Suprapubic skin (tissue), 4 donors: ENCODE measurements at places on chromosomes 2 and 18.

DNA sequence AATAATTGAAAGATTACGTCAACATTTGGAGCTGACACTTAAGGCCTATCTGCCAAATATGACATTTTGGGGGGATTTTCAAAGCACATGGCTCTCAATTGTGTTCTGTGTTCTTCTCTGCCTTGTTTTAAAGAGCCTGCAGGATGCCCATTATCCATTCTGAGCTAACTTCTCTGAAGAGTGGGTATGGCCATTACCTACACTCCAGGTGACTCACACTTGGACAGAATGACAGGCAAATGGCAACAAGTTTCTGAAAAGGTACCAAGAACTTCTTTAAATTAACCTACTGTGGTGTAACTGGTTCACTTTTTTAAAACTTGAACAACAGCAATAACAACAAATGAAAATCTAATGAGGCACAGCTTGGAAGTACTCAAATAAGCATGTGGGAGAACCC lies 834.9 kb upstream of the SLC39A10 start:
- DNase-seq, result no peak

- DNase-seq, result no peak
These were observed 381.3 kb downstream of the SOX11 start for GRCh38 chr2:6073191-6074088.

GRCh38 chr18:38067821-38068220 lies 502.2 kb upstream of the CELF4 start:
- DNase-seq, result no peak

- peak; percentile 52 for DNase-seq
These were observed 18.4 kb upstream of the NFATC1 start for GRCh38 chr18:79377187-79377891.

DNA sequence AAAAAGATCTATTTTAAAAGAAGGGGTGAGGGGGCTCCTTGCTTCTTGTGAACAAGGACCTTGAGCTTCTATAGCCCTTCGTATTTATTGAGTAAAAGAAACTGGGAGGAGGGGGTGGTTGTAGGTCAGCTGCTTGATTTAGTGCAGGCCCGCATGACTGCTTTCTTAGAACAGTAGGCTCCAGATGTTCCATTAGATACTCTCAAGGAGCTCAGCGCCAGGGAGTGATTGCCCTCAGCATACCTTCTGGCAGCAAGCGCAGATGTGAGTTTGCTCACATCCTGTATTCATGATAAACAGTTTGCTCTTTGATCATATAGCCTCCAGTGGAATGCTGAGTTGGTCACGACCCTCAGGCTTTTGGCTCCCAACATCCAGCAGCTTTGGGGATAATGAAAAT lies 108.9 kb upstream of the XPO1 start:
- DNase-seq, result no peak

- DNase-seq, result no peak
These were observed 2.8 kb downstream of the NTSR2 start for GRCh38 chr2:11667194-11667593.

GRCh38 chr18:59861009-59861408 lies 38.8 kb upstream of the PMAIP1 start:
- DNase-seq, result no peak

GRCh38 chr18:12162786-12163185 lies 69.1 kb downstream of the ANKRD62 start:
- no peak for DNase-seq

DNA sequence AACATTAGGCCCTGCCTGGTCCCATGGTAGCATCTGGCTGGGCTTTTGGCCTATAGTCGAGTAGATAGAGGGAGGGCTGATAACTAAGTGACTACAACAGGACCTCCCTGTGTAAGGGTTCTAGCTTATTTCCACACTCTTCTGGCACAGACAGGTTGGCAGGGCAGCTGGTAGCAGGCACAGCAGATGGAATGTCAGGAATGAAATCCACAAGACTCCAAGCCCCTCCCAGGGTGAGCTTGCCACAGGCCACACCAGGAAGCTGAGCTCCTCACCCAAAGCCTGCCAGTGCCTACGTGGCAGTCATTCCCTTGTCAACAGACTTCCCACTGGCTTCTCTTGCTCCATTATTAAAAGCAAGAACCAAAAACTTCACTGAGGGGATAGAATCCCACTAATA lies 20.7 kb upstream of the C1QL2 start:
- DNase-seq, result no peak

DNA sequence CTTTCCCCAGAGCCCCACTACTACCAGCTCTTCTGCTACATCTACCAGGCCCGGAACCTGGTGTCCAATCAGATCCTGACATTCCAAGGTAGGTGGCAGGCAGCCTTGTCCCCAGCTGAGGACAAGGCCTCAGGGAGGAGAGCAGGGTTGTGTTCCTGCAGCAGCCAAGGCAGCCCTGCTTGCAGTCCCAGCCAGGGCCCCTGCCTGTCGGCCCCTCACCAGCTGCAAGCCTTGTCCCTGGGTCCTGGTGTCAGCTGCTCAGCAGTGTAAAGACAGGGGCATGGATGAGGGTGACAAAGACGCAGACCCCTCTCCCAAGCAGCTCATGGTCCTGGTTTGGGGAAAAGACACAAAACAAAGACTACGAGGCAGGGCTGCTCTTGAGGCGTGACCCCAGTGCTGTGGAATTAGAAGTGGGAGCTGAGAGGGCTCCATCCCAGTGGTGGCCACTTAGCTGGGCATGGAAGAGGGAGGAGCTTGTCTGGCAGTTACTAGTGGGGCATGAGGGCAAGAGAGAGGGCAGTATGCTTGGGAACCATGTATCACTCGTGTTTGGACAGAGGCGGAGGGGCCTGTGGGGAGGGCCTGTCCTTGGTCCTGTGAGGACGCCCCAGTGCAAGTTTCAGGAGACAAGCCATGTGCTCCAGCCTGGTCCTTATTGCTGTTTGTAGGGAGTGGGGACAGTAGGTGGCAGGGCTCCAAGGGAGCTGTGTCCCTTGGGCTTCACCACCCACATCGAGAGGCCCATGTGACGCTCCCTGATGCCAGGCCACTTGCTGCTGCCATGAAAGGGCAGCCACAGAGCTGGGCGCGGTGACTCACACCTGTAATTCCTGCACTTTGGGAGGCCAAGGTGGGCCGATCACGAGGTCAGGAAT lies 47.5 kb downstream of the LMAN2L start:
- DNase-seq, result no peak

DNA sequence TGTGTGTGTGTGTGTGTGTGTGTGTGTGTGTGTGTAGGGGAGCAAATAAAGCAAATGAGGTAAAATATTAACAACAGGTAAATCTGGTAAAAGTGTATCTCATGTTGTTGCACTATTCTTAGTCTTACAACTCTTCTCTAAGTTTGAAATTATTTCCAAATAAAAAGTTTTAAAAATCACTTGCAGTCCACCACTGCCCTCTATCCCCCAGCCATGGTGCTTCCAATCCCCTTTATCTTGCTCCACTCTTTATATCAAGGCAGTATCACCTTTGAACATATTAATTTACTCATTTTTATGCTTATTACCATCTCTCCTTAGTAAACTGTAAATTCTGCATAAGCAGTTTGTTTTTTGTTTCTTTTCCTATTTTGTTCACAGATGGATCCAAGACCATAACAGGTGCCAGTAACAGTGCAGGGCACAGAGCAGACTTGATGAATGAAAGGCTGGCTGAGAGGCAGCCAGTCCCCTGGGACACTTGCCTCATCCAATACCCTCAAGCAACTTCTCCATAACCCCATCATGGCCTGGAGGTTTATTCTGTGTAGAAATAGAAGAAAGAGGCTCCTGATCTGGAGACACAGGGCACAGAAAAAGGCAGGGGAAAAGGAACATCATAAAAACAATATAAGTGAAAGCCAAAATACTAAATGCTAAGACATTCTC lies 67.6 kb downstream of the LDAH start:
- no peak for DNase-seq

DNA sequence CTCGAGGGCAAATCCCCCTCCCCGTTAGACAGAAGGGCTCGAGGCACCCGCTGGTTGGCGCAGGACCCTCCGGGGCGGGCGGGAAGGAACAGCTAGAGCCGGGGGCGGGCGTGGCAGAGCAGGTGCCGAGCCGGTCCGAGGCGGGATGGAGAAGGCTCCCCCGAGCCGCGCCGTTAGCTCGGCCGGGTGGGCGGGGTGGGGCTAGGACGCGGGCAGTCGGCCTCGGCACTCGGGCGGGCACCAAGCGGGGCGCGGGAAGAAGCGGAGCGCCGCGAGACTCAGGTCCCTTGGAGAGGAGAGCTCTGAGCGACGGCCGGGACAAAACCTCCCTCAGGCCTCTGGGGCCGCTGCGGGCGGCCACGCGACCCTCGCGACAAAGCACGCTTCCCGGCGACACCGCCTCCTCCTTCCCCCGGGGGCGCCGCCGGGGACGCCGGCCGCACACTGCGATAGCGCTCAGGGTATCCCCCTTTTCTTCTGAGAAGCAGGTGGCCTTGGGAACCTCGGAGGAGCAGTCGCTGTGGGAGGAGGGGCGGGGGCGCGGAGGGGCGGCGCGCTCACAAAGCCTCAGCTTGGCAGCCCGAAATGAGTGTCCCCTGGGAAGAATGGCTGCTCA lies 721 bp downstream of the FHOD3 start:
- no peak for DNase-seq

DNA sequence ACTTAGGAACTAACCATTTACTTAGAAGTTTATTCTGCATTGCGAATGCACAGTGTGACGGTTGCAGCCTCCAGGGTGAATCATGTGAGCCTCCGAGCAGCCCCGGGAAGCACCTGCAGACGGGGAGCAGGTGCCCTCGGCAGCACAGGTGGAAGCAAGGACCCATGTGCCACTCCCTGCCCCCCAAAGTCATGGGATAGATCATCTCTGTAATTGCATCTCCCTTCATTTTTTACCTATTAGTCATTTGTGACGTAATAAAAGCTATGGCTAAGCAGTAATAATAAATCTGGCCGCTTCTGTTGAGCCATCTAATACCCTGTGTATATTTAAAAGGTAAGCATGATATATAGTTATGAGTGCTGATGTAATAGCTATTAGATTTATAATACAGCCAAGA lies 97.2 kb downstream of the PTGR3 start:
- no peak for DNase-seq

DNA sequence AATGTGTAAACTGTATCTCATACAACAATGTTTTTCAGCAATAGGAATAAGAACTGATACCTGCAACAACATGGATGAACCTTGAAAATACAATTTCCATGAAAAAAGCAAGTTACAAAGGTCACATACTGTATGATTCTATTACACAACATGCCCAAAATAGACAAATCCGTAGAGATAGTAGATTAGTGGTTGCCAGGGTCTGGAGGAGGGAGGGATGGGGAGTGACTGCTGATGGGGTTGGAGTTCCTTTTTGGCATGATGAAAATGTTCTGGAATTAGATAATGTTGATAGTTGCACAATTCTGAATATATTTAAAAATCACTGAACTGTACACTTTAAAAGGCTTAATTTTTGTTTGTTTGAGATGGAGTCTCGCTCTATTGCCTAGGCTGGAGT lies 33.8 kb downstream of the UBXN4 start:
- DNase-seq, result no peak

- no peak for DNase-seq
These were observed 30.5 kb downstream of the LAMA3 start for GRCh38 chr18:23719634-23720201.

DNA sequence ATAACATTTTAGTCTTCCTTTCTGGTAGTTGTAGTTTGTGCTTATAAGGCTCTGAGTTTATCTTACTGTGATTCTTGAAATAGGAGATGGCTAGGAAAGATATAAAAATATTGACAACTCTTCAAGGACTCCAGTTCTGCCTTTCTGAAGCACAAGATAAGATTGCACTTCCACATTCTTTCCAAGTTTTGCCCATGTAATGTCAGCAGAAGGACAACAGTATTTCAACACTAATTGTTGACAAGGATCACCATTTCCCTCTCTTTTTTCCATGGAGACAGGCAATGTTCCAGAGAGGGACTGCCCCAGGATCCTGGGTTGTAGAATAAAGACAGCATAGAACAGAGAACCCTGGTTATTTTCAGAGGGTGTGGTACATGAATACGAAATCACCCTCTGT lies 279.1 kb upstream of the CNTNAP5 start:
- no peak for DNase-seq

DNA sequence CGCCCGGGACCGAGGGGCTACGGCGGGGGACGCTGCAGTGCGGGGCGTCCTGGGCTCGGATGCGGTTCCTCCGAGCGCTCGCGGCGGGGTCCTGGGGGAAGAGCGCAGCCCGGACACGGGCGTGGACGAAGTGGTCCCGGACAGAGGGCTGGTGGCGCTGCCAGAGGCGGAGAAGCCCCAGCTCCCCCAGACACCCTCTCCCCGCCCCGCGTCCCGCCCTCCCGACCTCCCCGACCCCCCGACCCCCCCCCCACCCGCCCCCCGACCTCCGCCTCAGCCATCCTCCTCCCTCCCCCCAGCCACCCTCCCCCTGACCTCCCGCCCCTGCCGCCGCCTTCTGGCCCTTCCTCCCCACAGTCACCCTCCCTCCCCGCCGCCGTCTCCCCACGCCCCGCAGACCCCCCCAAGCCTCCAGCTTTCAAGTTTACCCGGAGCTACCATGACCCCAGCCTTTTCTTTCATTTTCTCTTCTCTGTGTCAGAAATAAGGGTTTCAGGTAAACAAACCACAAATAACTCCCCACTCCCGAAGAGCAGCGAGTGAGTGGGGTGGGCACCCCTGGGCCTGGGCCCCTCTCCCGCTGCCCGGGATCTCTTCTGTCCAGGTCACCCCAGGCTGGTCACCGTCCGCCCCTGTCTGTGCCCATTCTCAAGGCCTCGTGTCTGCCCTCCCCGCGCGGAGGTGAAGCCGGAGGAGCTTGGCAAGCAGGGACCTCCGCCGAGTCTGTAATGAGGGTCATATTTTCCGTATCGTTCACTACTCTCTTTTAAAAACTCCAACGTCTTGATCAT lies 5.1 kb downstream of the NFATC1 start:
- DNase-seq, result no peak

DNA sequence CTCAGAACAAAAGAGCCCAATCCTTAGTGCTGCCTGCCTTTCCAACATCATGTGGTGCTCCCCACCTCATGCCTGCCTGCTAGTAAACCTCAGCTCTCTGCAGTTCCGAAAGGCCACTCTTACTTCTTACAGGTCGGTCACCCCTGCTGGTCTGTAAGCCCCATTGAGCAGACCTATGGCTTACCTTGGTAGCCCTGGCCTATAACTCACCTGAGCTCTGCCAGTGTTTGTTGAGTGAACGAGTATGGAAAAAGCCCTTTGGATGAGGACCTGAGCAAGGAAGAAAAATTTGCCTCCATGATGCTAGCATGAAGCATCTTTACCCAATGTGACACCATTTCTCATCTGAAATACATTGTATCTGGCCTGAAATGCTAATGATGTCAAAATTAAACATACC lies 83.3 kb downstream of the LIPG start:
- DNase-seq, result no peak

GRCh38 chr18:52824126-52824525 lies 484.1 kb downstream of the DCC start:
- no peak for DNase-seq
